ENCODE measurements at places on chromosomes 5 and 9. TPM values are rescaled to one million over a fixed set of nuclear protein-coding genes. Genes with fewer than 3 reads are reported as not detected.

DNA sequence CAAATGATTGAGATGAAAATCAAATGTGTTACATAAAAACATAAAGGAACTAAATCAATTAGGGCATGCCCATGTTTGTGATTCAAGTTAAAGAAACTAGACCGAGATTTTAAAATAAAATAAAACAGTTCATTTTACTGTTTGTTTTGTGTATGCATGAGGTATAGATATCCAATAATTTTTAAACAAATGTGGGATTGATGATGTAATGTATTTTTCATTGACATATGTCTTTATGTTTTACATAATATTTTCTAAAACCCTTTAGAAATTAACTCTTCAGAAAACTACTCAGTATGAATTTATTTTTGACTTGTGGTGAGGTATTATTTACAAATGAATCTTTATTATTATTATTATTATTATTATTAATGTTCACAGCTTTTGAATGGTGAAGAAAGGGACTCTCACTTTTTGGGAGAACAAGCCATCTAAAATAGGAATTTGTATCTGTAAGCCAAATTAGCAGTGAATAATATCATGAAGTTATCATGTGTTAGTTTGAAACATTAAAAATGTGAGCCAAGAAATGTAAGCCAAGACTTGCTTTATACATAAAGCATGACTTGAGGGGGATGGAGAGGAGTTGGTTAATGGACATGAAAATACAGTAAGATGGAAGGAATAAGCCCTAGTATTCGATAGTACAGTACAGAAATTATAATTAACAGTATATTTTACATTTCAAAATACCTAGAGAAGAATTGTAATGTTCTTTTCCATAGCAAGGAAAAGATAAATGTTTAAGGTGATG, 355.0 kb downstream of the CDH10 start:
- no peak for DNase-seq
- no peak overlapping the region for H3K27ac ChIP-seq
- no peak overlapping the region for H3K4me3 ChIP-seq
- no peaks in the 10 kb centered on the region for H3K4me1 ChIP-seq
- H3K27me3 ChIP-seq: no peaks in the 10 kb centered on the region

WNT8A gene
- not detected for total RNA-seq

KCNV2 gene
- total RNA-seq: not detected

PCDHA9 gene
- 0.26 TPM for total RNA-seq

SREK1IP1 gene
- total RNA-seq: 13.5 TPM

- no peak overlapping the region for H3K4me3 ChIP-seq
- H3K4me1 ChIP-seq: no peaks in the 10 kb centered on the region
- H3K27ac ChIP-seq: no peak overlapping the region
- no peaks in the 10 kb centered on the region for H3K27me3 ChIP-seq
- H3K36me3 ChIP-seq: no peaks in the 10 kb centered on the region
These were observed 1061.0 kb downstream of the NR2F1-AS1 start for GRCh38 chr5:92519811-92520632.

PHF24 gene
- total RNA-seq: 0.17 TPM

DNA sequence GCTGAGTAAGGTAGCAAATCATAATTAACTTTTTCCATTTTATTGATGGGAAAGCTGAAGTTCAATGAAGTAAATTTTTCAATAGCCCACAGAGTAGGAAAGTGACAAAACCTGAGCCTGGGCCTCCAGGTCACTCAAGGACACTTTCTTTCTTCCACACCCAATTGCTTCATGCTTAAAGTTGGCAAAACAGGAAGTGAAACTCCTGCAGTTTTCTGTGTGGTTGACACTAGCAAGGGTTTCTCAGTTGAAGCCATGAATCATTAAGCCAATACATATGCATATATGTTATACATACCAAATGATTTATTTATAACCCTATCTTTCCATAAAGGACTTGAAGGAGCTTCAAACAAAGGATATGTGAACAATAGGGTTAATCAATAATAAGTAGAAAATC, 13.9 kb downstream of the TLR4 start:
- DNase-seq: no peak
- H3K27ac ChIP-seq: no peak overlapping the region
- no peaks in the 10 kb centered on the region for H3K27me3 ChIP-seq
- H3K4me1 ChIP-seq: no peaks in the 10 kb centered on the region

- no peak overlapping the region for H3K27ac ChIP-seq
- no peak for DNase-seq
- peaks cover 10% of the 10 kb centered on the region for H3K4me1 ChIP-seq
- no peak overlapping the region for H3K4me3 ChIP-seq
- H3K36me3 ChIP-seq: no peaks in the 10 kb centered on the region
- H3K27me3 ChIP-seq: no peaks in the 10 kb centered on the region
These were observed 132.3 kb upstream of the SLIT3 start for GRCh38 chr5:169433221-169433651.

CAVIN4 gene
- 1.5 TPM for total RNA-seq

DNA sequence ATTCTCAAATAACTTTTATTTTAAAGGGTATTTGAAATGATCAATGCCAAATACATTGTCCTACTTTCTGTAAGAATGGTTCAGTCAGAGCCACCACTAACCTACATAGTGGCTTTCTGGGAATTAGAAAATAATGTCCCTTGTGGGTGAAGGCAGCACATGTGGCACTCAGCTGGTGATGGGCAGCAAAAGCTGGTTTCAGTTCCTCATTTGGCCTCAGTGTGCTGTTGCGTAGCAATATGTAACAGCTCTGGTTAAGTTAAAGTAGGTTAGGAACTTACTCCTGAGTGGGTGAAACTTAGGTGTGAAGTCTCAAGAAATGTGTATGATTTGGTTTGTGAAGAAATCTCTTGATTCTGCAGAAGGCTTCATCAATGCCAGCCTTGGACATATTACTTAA, 99.6 kb upstream of the SPEF2 start:
- no peak for DNase-seq
- H3K4me3 ChIP-seq: no peak overlapping the region
- no peak overlapping the region for H3K27ac ChIP-seq
- no peaks in the 10 kb centered on the region for H3K36me3 ChIP-seq

CNTFR gene
- total RNA-seq: 0.26 TPM

- H3K4me3 ChIP-seq: no peak overlapping the region
- no peaks in the 10 kb centered on the region for H3K27me3 ChIP-seq
- peak; percentile 72 for DNase-seq
- no peaks in the 10 kb centered on the region for H3K4me1 ChIP-seq
- no peak overlapping the region for H3K27ac ChIP-seq
These were observed 106.7 kb downstream of the INSYN2B start for GRCh38 chr5:169873642-169874041.

Data from fibroblast of lung (primary cell).